Stimulated activated CD8-positive, alpha-beta memory T cell treated with anti-CD3 and anti-CD28 coated beads, Interleukin-2, amount 100 ng/mL, for 1 hour (primary cell): ENCODE measurements at places on chromosomes 3 and 15.

GRCh38 chr3:39330824-39331223 is 1.3 kb downstream of the CCR8 start:
- DNase-seq, result no peak

DNA sequence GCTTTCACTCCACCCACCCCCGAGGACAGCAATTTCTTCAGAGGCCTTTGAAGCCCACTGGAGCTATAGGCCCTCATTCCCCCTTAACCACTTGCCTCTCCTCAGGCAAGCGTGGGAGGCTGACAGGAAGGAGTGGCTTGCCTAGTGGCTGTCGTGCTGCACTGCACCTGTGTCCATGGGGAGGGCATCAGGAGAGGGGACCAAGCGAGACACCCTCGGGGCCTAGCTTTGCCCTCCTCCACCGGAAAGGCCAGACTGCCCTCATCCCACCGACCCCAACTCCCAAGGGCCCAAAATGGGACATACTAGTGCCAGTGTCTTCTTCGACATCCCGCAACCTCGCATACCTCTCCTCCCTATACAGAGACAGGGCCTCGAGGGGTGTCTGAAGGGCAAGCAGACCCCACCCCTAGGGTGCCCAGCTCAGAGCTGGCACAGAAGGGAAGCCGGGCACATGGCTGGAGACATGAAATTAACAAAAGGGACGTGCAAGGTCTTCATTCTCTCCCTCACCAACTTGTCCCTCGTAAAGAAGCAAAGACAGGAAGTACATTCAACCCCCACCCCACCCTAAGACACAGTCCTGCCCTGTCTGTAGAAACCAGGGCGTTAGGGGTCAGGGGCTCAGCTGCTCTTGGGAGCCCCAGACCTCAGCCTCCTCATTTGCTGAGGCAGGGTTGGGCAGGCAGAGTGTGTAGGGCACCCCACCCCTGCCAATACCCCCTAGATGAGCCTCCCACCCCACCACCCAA is 24.3 kb downstream of the VIPR1 start:
- peak; percentile 16 for DNase-seq

GRCh38 chr3:53536282-53536681 is 41.9 kb downstream of the CACNA1D start:
- DNase-seq, result no peak

GRCh38 chr15:92184679-92185230 is 208.9 kb upstream of the ST8SIA2 start:
- DNase-seq, result no peak

DNA sequence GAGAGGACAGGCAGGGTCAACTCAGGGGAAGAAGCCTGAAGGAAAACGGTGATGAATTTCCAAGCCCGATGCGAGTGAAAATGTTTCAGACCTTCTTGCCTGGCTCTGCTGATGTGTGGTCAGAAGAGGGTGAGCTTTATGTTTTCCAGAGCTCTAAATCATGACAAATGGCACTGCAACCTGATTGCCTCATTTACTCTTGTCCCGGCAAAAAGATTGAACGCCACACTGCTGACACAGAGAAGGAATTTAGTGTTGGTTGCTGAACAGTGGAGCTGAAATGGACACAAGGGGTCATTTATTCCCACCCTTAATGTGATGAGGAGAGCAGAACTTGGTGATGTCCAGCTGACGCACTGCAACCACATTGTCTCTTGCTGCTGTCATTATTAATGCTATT is 36.1 kb upstream of the GABRG3 start:
- DNase-seq, result no peak

GRCh38 chr15:82371656-82372055 is 22.4 kb upstream of the GOLGA6L10 start:
- DNase-seq, result no peak

DNA sequence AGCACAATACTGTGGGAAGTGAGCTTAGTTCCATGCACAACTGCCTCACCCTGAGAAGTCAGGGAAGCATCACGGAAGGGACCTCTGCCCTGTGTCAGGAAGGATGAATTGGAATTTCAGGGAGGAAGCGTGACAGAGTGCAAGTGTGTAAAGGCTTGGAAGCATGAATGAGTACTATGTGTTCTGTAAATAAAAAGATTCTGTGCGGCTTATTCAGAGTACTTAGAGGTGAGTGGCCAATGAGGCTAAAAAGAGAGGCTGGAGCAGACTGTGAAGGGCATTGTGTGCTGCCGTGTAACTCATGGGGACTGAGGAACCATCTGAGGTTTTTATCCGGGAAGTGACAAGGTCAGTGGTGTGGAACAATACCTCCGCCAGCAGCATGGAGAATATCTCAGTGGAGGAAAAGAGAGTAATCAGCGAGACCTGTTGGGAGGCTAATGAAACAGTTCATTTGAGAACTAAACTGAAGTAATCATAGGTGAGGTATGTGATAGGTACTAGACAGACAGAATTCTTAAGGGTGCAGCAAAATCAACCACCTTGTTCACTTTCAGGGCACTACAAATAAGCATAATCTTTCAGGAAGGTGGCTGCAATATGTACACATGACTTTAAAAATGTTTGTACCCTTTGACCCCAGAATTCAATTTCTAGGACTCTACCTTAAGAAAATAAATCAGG is 64.9 kb upstream of the SPRED1 start:
- DNase-seq, result no peak

- no peak for DNase-seq
Measured at GRCh38 chr3:62554264-62554799, 181.0 kb upstream of the FEZF2 start.

DNA sequence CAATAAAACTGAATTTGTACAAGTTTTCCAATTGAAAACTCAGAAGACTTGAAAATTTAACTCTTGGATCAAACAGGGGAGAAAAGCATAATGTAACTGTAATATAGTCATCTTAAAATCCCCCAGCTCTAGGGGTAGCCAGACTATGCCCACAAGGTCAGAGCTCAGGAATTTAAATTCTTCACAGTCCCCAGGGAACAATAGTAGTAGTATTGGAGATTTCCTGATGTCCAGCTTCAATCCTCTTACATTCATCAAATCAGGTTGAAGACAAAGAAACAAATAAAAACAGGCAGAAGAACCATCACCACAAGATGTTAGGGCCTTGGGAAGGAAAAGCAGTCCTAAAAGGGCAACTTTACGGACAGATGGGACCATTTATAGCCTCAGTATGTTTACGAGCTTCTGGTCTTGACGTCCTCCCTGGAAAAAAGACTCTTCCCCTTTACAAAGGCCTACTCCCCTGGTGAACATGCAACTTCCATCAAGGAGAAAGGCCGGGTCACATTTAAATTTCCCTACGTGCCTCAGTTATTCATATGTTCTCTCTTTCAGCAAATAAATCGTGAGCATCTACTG is 96.8 kb downstream of the PLCH1 start:
- DNase-seq, result no peak

DNA sequence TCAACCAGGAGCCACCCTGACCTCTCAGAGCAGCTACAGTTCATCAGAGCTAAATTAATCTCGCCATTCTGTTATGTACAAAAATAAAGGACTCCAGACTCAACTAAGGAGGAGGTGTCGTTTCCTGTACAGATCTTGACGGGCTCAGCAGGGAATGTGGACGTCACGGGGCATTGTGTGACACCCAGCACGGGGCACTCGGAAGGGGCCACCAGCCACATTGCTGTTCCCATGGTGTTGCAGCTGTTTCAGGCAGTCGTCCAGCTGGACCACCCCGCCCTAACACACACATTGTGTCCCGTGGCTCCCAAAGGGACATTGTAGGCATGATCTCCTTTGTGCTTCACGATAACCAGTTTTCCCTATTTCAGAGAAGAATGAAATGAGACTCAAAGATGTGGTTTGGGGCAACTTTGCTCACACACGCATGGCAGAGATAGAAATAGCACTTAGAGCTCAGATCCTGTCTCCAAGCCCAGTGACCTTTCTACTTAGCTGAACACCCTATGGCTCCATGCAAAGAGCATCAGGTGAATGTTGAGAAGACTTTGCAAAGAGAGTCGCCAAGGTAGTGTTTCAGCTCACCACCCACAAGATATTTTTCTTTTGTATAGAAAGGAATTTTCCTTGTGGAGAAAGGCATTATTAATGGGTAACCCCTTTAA is 5.5 kb downstream of the SSUH2 start:
- no peak for DNase-seq

DNA sequence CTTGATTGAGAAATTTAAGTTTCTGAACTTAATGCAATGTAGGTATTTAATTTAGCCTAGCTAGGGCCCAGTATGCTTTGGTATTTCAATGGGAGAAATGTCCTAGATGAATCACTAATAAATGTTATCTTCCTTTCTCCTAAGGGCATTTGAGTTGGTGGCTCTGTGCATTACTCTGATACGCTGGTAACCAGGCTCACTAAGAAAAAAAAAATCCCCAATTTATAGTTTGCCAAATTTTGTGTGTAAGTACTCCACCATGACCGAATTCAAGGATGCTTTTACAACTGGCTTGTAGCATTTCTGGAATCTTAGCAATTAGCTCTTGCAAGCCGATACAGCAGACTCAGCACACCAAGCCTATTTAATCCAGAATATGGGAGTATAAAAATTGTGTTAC is 94.6 kb upstream of the LPP start:
- no peak for DNase-seq
